SK-MEL-5 (cell line): ENCODE measurements at places on chromosomes 3 and 15. TPM values are rescaled to one million over a fixed set of nuclear protein-coding genes. Genes with fewer than 3 reads are reported as not detected.
A peak's percentile ranks its signal among the peaks of the same experiment; 100 is the strongest.

DNA sequence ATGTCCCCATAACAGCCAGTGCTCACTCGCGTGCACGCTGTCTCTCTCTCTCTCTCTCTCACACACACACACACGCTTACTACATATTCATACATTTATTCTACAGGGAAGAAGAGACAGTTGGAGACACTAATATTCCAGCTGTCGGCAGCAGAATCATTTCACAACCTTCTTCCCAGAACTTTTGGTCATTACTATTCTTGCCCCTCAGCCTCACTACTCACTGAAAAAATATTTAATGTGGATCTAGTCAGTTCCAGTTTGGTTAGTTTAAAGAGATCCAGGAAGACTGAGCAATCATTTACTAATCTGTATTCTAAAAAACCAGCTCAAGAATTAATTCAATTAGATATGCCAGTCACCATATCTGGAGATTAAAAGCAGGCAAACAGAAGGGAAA is 394.9 kb downstream of the PTPRG start:
- no peak for DNase-seq

GRCh38 chr15:52054381-52054780 is 35.4 kb downstream of the MAPK6 start:
- no peak for DNase-seq

DNA sequence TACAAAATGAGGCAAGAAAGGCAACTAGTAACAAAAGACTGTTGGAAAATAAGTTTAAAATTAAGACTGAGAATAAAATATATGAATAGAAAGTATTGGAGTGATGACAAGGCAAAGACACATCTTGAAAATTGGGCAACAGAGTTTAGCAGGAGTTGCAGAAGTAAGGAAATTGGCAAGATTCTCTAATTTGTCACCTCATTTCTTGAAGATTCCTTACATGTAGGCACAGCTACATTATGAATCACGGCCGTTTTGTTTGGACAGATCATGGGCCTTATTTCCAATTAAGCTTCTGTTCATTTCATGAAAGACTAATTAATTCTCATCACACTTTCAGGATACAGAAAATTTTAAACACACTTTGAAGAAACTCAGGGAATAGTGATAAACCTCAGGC is 170.1 kb downstream of the ROBO1 start:
- no peak for DNase-seq

GRCh38 chr3:112873632-112874031 is 27.0 kb upstream of the CD200R1L start:
- no peak for DNase-seq

GRCh38 chr3:67048715-67049074 is 50.6 kb downstream of the KBTBD8 start:
- no peak for DNase-seq

GRCh38 chr15:23570486-23570885 is 5.0 kb downstream of the MKRN3 start:
- peak; percentile 96 for DNase-seq

GRCh38 chr3:126023390-126023789 is 54.4 kb downstream of the ROPN1B start:
- no peak for DNase-seq

GRCh38 chr15:55247766-55248427 is 41.7 kb downstream of the RAB27A start:
- DNase-seq, result no peak

- no peak for DNase-seq
These were observed 43.3 kb downstream of the PLOD2 start for GRCh38 chr3:146117406-146118285.

DNA sequence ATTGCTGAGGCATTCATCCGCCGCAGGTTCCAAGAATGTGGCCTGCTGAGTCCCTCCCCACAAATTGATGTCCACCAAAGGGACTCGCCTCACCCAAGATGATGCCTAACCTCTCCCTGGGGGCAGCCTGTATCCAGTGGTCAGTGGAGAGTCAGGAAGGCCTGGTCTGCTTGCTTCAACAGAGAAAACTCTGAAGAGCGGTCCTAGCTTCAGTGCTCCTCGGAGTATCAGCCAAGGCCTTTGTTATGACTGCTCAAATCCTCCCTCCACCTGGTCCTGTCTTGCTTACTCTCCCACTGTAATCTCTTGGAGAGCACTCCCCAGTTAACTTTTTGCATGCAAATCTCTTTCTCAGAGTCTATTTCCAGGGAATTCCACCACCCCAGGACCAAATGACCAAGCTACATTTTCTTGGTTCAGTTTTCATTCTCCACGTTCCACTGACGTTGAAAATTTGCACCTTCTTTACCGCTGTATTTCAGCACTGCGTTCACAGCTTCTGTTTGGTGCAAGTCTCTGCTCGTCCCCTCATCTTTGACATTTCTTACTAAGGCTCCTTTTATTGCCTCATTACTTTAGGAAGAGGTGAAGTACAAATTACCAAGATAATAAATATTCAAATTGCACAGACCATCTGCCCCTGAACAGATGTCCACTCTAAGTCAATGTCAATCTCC is 22.3 kb downstream of the CMTM7 start:
- DNase-seq, result no peak

DNA sequence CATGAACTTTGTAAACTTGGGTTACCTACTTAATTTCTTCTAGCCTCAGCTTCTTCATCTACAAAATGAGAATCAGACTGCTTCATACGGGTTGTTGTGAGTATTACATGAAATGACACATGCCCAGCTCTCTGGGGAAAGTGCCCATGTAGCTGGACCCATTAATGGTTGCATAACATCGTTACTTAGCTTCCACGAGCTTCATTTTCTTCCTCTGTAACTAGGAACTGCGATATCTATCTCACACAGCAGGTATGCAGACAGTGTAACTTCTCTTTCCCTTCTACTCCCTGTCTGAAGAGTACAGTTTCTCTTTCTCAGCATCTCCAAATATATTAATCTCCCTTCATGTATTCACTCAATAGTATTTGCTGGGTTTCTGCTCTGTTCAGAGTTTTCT is 37.9 kb upstream of the DLG1 start:
- DNase-seq, result no peak

- no peak for DNase-seq
These were observed 54.9 kb downstream of the ANP32A start for GRCh38 chr15:68765602-68766368.

DNA sequence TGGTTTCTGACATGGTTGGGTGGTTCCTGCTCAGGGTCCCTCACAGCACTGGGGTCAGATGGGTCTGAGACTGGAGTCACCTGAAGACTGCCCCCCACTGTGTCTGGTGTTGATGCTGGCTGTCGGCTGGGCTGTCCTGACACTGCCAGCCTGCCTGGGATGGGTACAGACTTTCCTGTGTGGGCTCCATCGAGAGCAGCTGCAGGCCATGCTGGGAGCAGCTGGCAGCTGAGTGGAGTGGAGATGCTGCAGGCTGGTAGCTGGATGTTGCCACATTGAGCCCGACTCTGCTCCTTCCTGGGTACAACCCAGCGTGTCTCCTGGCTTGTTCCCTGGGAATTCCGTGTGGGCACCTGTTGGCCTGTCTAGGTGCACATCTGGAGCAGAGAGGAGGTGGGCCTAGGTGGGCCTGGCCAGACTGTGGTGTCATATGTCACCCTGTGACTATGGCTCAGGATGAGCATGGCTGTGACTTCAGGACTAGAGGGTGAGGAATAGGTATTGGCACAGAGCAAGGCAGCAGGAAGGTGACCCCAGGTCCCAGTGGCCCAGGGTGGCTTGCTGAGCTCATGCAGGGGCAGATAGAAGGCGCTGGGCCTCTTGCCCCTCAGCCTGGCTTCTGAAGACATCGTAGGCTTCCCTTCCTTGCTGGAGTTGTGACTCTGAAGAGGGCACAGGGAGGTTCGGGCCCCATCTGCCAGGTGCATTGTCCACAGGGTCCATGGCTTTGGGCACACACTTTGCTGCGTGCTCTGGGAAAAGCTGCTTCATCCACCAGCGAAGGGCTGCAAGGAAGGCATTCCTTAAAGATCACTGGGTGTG is 40.0 kb upstream of the PRR23E start:
- no peak for DNase-seq

GRCh38 chr15:62648954-62649353 is 393.6 kb upstream of the TPM1 start:
- DNase-seq, result peak; percentile 63

- no peak for DNase-seq
These were observed at the start of gene CCK for GRCh38 chr3:42266085-42266484. Gene CCK (minus strand): TSS chr3:42266185. CDS start chr3:42263630, 2,555 bp downstream.

DNA sequence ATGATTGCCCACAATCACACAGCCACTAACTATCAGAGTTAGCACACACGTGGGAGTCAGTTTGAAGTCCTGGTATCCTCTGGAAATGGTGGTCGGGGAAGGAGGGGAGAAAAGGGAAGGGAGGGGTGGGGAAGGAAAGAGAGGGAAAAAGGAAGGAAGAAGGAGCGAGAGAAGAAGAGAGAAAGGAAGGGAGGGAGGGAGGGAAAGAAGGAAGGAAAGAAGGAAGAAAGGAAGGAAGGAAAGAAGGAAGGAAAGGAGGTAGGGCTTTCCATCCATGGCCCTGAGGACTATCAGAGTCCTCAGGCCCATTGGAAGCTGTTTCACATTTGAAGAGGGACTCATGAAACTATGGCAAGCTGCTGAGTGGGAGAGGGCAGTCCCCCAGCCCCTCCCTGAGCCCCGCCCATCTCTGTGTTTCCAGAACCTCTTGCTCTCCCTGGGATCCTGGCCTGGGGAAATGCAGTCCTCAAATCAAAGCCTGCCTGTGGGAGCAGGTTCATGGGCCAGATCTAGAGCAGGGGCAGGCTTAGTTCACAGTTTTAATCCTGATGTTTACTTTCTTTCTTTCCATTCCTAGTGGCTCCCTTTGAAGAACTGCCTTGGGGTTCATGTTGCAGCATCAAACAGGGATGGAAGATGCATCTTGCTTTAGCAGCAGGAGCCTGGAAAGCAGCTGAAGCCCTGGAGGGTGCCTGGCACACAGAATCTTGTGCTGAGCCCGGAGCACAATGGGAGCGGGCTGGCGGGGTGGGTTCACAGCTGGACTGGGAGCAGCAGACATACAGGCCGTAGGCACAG is 66.1 kb upstream of the GLCE start:
- no peak for DNase-seq

- no peak for DNase-seq
These were observed 51.4 kb downstream of the SH3BP5 start for GRCh38 chr3:15280853-15281532.

- no peak for DNase-seq
These were observed 26.5 kb downstream of the SPG11 start for GRCh38 chr15:44636976-44637375.

DNA sequence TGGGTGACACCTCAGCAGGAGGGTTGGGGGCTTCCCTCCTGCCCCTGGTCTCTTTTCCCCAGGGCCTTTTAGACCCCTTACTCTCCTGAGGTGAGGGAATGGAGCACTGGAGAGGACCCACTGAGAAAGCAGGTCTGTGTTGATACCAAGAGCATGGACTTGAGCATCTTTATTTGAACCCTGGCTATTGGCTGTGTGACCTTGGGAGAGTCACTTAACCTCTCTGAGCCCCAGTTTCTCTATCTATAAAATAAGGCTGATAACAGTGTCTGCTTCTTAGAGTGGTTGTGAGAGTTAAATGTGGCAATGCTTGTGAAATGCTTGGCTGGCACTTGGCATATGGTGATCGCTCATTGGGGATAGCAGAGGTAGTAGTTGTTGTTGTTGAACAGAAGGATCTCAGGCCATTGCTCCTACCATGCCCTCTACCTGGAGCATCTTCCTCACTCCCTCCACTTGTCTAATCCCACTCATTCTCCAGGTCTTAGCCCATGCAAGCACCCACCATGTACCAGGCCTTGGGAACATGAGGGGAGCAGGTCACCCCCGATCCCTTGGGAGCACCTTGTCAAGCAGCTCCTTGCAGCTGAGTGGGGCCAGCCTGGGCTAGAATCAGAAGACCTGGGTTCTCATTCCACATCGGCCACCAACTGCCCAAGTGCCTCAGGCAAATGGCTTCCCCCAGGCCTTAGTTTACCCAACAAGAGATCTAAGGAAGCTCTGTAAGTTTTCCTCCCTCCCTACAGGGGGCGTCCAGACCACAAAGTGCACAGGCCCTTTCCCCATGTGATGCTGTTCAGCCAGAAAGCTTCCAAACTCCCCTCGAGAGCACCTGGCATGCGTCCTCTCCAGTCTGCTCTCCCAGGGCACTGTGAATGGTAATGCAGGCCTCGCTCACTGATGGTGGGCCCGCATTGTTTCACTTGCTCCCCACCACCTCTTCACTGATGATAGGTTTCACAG is 96.7 kb downstream of the LSM3 start:
- DNase-seq, result peak; percentile 57

DNA sequence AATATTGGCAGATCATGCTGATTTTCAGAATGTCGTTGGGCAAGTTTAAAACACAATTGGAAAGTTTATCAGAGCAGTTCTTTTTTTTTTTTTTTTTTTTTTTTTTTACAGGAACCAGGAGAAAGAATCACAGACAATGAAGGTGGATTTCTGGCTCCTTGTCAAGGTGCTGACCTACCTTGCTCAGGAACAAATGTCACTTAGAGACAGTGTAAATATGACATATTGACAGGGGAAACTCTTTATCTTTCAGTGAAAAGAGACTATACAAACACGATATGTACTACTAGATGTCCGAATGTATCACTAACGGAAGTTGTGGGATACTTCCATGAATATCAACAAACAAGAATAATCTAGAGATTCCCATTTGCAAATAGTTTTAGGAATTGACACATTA is 237.3 kb downstream of the FMN1 start:
- DNase-seq, result no peak

The PLS1 gene
- 7.4 and 10.5 TPM in 2 replicates for total RNA-seq

The SLC2A2 gene
- total RNA-seq, result not detected in 2 replicates

The PIGZ gene
- 1.2 TPM in 2 replicates for total RNA-seq

The CPA3 gene
- not detected in 2 replicates for total RNA-seq

The FBXW12 gene
- not detected in 2 replicates for total RNA-seq

The CIB2 gene
- 15.4 and 15.9 TPM in 2 replicates for total RNA-seq

The TOPAZ1 gene
- total RNA-seq, result not detected in 2 replicates

The A4GNT gene
- total RNA-seq, result not detected in 2 replicates

The LRRC31 gene
- total RNA-seq, result not detected in 2 replicates

The LYZL4 gene
- total RNA-seq, result not detected in 2 replicates

The C3orf20 gene
- not detected in 2 replicates for total RNA-seq

The BDH1 gene
- total RNA-seq, result 5.0 and 8.1 TPM in 2 replicates

The FSIP1 gene
- 0.27 and 0.42 TPM in 2 replicates for total RNA-seq

The AHSG gene
- not detected in 2 replicates for total RNA-seq
